ENCODE measurements at places on chromosomes 1 and 21. TPM values are rescaled to one million over a fixed set of nuclear protein-coding genes. Genes with fewer than 3 reads are reported as not detected.

DNA sequence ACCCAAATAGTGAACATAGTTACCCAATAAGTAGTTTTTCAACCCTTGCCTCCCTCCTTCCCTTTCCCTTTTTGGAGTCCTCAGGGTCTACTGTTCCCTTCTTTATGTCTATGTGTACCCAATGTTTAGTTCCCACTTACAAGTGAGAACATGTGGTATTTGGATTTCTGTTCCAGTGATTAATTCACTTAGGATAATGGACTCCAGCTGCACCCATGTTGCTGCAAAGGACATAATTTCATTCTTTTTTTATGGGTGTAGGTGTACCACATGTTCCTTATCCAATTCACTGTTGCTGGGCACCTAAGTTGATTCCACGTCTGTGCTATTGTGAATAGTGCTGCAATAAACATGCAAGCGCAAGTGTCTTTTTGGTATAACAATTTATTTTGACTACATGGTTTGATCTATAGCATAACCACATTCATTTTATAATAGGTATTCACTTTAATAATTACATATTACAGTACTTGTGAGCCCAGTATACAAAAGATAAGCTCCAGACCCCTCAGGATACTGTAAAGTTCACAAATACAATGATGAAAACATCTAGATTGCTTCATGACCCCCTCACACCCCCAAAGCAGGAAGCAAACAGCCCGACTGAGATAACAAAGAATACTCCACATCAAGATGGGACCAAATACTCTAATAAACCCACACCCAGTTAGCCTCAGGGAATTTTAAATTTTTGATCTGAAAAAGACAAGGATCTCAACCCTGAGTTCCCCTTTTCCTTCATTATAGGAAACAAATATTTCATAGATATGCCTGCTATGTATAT, 45.3 kb downstream of the PUM1 start:
- DNase-seq: no peak
- H3K27ac ChIP-seq: no peak overlapping the region
- no peaks in the 10 kb centered on the region for H3K4me1 ChIP-seq

DNA sequence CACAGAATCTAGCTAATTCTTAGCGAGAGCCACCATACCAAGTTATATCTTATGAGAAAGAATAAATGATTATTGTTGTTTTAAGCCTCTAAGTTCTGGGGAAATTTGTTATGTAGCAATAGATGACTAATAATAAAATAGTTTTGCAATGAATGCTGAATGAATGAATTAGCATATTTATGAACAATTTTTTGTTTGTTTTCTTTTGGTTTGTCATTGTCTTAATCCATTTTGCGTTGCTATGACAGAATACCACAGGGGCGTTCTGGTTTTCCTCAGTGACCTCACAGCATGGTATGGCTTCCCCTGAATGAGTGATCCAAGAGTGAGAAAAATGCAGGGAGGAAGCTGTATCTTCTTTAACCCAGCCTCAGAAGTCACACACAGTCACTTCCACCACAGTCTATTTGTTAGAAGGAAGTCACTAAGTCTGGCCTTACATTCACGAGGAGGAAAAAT, 53.8 kb upstream of the HPDL start:
- H3K4me1 ChIP-seq: no peaks in the 10 kb centered on the region
- DNase-seq: no peak
- H3K4me3 ChIP-seq: no peak overlapping the region

- no peak overlapping the region for H3K4me3 ChIP-seq
- H3K4me1 ChIP-seq: peaks cover 21% of the 10 kb centered on the region
- DNase-seq: peak; percentile 83
- H3K27me3 ChIP-seq: no peaks in the 10 kb centered on the region
Measured at GRCh38 chr21:44294391-44295162, 5.3 kb upstream of the PFKL start.

DNA sequence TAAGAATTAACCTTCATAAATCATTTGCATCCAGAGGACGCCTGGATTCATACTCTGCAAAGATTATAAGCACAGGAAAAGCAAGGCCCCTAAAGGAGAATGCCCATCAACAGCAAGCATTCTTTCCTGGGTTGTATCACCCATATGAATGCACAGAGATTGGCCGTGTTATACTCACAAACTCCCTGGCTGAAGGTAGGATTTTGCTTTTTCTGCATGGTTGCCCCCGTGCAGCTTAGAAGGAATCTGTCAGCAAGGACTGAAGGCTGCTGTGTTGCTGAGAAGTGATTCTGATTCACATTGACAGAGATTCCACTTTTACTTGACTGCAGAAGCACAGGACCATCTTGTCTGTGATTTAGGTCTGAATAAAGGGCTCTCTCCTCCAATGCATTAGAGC, 283.0 kb downstream of the LRRIQ3 start:
- no peaks in the 10 kb centered on the region for H3K27me3 ChIP-seq
- no peaks in the 10 kb centered on the region for H3K4me1 ChIP-seq
- H3K36me3 ChIP-seq: no peaks in the 10 kb centered on the region
- H3K4me3 ChIP-seq: no peak overlapping the region

- no peaks in the 10 kb centered on the region for H3K4me1 ChIP-seq
- DNase-seq: no peak
- no peak overlapping the region for H3K4me3 ChIP-seq
- H3K27me3 ChIP-seq: no peaks in the 10 kb centered on the region
Measured at GRCh38 chr1:218658269-218658668, 313.1 kb downstream of the TGFB2 start.

- H3K4me1 ChIP-seq: no peaks in the 10 kb centered on the region
- no peaks in the 10 kb centered on the region for H3K36me3 ChIP-seq
- no peak overlapping the region for H3K4me3 ChIP-seq
Measured at GRCh38 chr21:25760061-25760460, 25.3 kb downstream of the GABPA start.

DNA sequence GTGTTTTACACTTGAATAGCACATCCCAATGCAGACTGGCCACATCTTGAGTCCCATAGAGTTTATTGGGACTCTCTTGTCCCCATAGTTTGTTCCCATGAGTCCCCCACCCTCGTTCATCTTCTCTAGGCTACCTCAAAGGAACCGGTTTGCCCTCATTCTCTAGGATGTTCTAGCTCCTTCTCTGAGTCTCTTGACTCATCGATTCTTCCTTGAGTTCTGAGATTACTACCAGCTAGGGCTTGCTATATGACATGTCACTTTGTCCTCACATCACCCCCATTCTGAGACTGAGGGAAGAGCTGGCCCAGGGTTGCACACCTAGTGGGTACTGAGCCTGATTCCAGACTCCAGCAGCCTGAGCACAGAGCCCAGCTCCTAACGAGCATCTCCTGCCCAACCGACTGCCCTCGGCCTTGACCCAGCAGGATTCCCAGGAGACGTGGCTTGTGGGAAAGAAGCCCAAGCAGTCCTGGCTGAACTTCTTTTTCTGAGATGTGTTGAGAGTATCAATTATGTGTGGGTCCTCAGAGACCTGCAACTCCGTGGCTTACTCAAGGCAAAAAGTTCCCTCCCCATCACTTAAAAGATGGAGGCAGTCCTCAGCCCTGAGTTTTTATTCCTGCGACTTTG, 42.0 kb downstream of the TMEM51 start:
- H3K4me3 ChIP-seq: no peak overlapping the region
- H3K27ac ChIP-seq: no peak overlapping the region
- DNase-seq: peak; percentile 20
- H3K4me1 ChIP-seq: peaks cover 11% of the 10 kb centered on the region
- H3K27me3 ChIP-seq: no peaks in the 10 kb centered on the region

DNA sequence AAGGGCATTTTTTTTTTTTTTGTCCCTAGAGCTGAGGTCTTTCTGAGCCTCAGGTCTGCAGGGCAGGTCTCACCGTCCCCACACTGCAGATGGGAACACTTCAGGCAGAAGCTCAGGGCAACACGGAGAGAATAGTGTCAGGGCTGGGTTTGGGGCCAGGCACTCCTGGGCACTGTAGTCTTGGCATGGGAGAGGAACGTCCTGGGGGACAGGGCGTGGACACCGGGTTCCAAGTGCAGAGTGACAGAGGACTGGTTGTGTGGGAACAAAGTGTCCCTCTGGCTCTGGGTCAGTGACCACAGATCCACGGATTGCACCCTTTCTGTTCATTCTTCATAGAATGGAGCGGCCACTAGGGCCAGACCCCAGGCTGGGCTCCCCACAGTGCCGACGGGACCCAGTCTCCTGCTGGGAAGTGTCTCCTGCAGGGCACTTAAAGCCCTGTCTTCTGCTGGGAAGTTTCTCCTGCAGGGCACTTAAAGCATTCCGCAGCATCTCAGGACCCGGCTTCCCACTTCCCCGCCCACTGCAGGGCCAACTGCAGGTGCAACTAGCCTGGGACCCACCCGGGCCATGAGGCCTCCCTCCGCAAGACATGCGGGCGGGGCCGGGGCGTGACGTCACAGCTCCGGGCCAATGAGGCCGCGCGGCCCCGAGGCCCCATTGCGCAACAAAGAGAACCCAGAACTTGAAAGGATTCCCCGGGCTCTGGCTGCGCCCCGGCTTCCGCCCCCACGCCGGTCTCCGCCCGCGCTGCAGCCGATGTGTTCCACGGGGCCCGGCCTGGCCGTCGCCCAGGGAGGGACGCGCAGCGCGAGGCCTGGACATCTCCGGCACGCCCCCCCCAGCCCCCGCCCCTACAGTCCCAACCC, 1.2 kb downstream of the GPR153 start:
- H3K27me3 ChIP-seq: no peaks in the 10 kb centered on the region
- peak; percentile 86 for DNase-seq
- H3K27ac ChIP-seq: no peak overlapping the region
- no peaks in the 10 kb centered on the region for H3K36me3 ChIP-seq
- H3K4me3 ChIP-seq: peak overlapping the region; percentile 69
- peaks cover 16% of the 10 kb centered on the region for H3K4me1 ChIP-seq

- no peaks in the 10 kb centered on the region for H3K36me3 ChIP-seq
- no peak overlapping the region for H3K4me3 ChIP-seq
- no peaks in the 10 kb centered on the region for H3K27me3 ChIP-seq
- H3K4me1 ChIP-seq: no peaks in the 10 kb centered on the region
- H3K27ac ChIP-seq: no peak overlapping the region
Measured at GRCh38 chr1:84668185-84668584, 22.1 kb downstream of the SSX2IP start.

- no peak overlapping the region for H3K27ac ChIP-seq
- H3K36me3 ChIP-seq: no peaks in the 10 kb centered on the region
- H3K4me1 ChIP-seq: peaks cover 2% of the 10 kb centered on the region
- H3K27me3 ChIP-seq: no peaks in the 10 kb centered on the region
Measured at GRCh38 chr21:44461005-44461404, 5.7 kb downstream of the LRRC3 start.

DNA sequence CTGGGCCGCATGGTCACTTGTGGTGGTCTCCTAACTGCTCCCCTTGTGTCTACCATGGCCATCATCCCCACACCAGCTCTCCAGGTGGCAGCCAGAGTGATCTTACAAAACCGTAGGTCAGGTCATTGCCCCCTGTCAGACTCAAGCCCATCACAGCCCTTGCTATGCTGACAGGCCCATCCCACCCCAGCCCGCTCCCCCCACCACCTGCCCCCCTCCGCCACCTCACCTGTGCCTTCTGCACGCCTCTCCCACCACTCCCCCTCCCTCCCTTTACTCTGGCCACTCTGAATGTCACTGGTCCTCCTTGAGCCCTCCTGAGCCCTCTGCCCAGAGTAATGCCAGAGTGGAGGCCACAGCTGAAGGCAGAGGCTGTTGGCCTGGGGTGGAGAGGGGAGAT, 28.5 kb downstream of the TEX35 start:
- no peak overlapping the region for H3K27ac ChIP-seq
- no peaks in the 10 kb centered on the region for H3K36me3 ChIP-seq
- no peaks in the 10 kb centered on the region for H3K27me3 ChIP-seq
- H3K4me3 ChIP-seq: no peak overlapping the region
- no peak for DNase-seq

- H3K27ac ChIP-seq: peak overlapping the region; percentile 83
- H3K4me1 ChIP-seq: peaks cover 24% of the 10 kb centered on the region
- H3K36me3 ChIP-seq: no peaks in the 10 kb centered on the region
- no peak overlapping the region for H3K4me3 ChIP-seq
- DNase-seq: no peak
Measured at GRCh38 chr1:221336126-221336525, 405.8 kb downstream of the DUSP10 start.

DNA sequence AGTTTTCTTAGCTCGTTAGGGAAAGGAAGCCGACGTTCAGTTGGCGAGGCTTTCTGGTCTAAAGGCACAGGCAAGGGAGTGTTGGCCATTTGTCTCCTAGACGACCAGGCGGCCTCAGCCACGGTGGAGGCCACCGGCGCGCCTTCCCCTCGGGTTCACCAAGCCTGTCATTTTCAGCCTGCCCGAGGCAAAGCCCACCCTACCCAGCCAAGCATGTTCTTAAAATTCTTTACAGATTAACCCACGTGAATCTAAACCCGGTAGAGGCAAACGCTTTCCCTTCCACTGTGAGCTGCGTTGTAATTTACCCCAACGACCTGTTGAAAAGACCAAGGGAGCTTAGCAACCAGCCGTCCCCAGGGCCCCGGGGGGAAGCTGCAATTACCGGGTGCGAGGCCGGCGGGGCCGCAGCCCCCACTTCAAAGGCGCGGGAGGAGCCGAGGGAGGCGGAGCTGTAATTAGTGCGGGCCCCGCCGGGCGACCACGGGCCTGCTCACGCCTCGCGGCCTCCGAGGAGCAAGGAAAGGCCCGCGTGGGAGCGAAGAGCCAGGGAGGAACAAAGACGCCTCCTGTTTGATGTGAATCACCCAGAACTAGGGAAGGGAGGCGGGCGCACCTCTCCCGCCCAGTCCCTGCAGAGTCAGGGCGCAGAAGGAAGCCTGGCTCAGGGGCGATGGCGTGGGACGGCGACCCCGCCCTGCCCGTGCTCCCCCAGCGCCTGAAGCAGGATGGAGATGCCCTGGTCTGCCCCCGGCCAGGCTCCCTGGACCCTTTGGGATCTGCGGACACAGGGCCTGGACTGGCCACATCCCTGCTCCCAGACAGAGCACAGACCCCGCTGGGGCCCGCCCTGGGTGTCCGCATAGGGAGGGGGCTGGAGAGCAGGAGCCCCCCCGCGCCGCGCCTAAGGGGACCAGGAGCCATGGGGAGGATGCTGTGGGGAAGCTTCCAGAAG, 12.1 kb upstream of the TSPEAR start:
- peak; percentile 37 for DNase-seq
- peak overlapping the region; percentile 24 for H3K4me3 ChIP-seq
- H3K4me1 ChIP-seq: peaks cover 12% of the 10 kb centered on the region
- no peaks in the 10 kb centered on the region for H3K36me3 ChIP-seq

DNA sequence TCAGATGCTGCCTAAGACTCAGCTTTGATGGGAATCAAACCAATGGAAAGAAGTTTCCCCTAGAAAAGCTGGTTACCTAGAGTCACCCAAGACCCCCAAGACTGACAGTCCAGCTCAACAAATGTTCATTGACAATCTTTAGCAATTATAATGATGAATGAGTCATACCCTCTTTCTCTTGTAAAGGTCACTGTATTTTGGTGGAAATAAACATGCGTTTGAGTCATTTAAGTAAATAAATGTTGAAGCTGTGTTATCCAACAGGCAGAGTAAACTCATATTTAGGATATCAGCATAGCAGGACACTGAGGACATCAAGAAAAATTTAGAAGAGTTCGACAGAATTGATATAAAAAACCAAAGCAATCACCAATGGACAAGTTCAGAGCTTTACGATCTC, 295.9 kb downstream of the RGS7 start:
- H3K27ac ChIP-seq: no peak overlapping the region
- H3K36me3 ChIP-seq: no peaks in the 10 kb centered on the region
- H3K27me3 ChIP-seq: no peaks in the 10 kb centered on the region
- H3K4me3 ChIP-seq: no peak overlapping the region
- no peak for DNase-seq
- H3K4me1 ChIP-seq: no peaks in the 10 kb centered on the region

The PEAR1 gene
- 13.8 TPM for total RNA-seq

The CD1D gene
- 3.1 TPM for total RNA-seq

The ASPM gene
- total RNA-seq: 10.6 TPM

The PTGFRN gene
- 28.1 TPM for total RNA-seq

The NID1 gene
- total RNA-seq: 36.1 TPM

Measured in testis (tissue), 5 donors.